ENCODE measurements at places on chromosomes 6 and 20.

GRCh38 chr20:2955257-2955970 lies 82.1 kb downstream of the PTPRA start:
- DNase-seq: no peak

DNA sequence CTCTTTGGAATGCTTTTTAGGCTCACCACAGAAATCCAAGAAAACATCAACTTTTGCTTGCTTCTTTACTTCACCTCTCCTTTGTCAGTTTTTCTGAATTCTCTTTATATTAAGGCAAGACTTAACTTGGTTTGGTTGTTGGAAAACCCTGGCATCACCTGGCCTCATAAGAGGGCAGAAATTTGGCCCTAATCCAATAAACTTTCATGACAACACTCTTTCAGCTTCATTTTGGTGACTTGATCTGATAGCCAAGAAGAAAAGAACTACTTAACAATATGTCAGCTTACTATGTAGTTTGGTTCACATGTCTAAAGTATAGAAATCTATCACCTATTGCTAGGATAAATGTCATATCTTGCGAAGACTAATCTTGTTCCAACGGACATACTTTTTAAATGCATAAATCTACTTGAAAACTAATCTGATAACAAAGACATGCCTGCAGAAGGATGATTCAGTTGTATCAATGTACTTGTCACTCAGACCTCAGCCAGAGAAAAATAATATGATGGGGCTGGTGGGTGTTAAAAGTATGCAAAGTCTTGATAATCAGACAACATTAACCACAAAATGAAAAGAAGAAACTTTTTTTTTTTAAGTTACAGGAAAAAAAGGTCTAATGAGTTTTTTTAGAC lies 19.3 kb upstream of the HBS1L start:
- no peak for DNase-seq

GRCh38 chr6:56687551-56687950 lies 44.9 kb upstream of the DST start:
- DNase-seq: no peak

DNA sequence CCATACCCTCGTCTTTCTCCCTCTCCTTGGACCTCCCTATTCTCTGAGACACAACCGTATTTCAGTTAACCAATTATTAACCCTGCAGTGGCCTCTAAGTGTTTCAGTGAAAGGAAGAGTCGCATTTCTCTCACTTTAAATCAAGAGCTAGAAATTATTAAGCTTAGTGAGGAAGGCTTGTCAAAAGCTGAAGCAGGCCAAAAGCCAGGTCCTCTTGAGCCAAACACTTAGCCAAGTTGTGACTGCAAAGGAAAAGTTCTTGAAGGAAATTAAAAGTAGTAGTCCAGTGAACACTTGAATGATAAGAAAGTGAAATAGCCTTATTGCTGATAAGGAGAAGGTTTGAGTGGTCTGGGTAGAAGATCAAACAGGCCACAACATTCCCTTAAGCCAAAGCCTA lies 58.3 kb downstream of the SNX9 start:
- no peak for DNase-seq

GRCh38 chr20:4770026-4770425 lies 48.3 kb downstream of the PRND start:
- no peak for DNase-seq

- DNase-seq: no peak
Observed at GRCh38 chr6:51814418-51814817, 273.0 kb downstream of the PKHD1 start.

DNA sequence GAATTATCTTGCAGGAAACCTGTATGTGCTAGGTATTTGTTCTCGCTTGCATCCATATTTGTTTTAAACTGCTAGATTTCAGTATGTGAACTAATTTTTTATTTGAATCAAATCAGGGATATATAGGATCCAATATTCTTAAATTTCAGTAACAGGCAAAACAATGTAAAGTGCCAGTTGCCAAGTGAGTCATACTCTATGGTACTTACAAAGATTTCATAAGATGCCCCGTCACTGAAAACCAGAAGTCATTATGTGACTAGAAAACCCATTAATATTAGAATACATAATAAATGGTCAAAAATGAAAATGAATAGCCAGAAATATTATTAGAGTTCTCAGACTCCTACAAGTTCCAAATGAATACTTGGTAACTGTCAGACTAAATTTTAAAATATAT lies 481.2 kb downstream of the TFAP2A start:
- no peak for DNase-seq

All from stimulated activated CD4-positive, alpha-beta T cell treated with anti-CD3 and anti-CD28 coated beads, Interleukin-15, amount 100 ng/mL, for 24 hours (primary cell).